ENCODE measurements at places on chromosomes 7 and 10.

DNA sequence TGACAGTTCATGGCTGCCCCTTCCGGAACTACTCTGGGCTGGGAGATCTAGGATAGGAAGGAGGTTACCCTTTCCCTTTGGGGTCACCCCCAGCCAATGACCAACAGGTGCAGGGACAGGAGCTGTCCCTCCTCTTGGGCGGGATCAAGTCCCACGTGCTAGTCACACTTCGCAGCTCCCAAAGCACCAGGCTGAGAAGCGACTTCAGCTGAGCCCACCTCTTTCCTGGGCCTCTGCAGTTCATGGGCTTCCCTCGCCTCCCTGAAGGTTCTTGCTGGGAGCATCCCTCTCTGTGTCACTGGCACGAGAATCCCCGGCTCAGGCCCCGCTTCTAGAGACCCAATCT is 115.5 kb downstream of the FAM53B start:
- DNase-seq = no peak

GRCh38 chr7:5214236-5214635 is 24.2 kb downstream of the WIPI2 start:
- DNase-seq = no peak

DNA sequence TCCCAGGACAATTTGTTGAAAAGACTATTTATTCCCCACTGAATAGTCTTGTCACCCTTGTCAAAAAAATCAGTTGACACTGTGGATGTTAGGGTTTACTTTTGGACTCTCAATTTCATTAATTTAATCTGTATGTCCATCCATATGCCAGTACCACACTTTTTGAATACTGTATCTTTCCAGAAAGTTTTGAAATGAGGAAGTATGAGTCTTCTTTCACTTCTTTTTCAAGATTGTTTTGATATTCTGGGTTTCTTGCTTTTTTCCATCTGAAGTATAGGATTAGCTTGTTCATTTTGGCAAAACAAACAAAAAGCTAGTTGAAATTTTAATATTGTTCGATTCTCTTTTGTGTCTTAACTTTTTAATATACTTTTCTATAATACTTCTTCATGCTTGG is 21.7 kb downstream of the KLHDC10 start:
- DNase-seq = no peak

DNA sequence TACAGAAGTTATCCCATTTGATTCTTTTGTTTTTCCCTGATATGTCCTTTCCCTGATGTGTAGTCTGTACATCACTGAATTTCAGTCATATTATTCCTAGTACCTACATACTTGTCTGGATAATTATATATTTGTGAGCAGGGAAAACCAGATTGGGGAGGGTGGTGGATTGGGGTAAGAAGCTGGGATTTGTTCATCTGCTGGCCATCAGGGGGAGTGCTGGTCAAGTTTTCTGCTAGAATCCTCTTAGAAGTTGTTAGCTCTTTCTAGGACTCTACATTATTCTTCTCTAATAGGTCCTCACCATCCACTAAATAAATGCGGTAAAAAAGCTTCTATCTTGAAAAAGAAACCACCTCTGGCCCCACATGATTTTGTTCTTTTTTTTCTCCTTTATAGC is 232.7 kb upstream of the TAC1 start:
- no peak for DNase-seq

- no peak for DNase-seq
Observed at GRCh38 chr10:86170255-86171108, 196.1 kb downstream of the GRID1 start.
